Liver (tissue), 10 donors: ENCODE measurements at places on chromosomes 6 and 20.
A peak's percentile ranks its signal among the peaks of the same experiment; 100 is the strongest.

- peak; percentile 74 for DNase-seq
- no peak overlapping the region for H3K27ac ChIP-seq
- H3K36me3 ChIP-seq = no peaks in the 10 kb centered on the region
- peaks cover 5% of the 10 kb centered on the region for H3K27me3 ChIP-seq
Measured at GRCh38 chr6:158536084-158536890, 23.6 kb upstream of the TMEM181 start.

DNA sequence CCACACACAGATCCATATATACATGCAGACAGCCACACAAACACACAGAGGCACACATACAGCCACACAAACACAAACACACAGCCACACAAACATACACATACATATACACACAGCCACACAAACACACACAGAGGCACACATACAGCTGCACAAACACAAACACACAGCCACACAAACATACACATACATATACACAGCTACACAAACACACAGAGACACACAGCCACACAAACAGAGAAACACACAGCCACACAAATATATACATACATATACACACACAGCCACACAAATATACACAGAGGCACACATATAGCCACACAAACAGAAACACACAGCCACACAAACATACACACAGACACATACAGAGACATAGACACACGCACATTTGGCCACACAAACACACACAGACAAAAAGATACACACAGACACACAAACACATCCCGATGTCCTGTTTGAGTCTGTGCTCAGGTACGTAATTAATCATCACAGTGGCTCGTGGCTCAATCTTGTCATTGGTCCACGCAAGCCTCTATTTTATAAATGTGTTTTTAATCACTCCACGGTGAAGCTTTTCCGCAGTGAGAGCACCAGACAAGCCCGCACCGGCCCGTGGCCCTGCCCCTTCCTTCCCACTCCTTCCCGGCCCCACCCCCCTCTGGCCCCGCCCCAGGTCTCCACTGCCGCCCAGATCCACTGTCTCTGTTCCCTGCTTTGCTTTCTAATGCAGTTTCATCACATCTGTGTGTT lies 135.3 kb downstream of the CDH4 start:
- no peaks in the 10 kb centered on the region for H3K36me3 ChIP-seq
- H3K4me1 ChIP-seq = no peaks in the 10 kb centered on the region
- H3K27me3 ChIP-seq = no peaks in the 10 kb centered on the region
- no peak for DNase-seq

- no peak overlapping the region for H3K4me3 ChIP-seq
- H3K27me3 ChIP-seq = no peaks in the 10 kb centered on the region
- peaks cover 1% of the 10 kb centered on the region for H3K4me1 ChIP-seq
- H3K36me3 ChIP-seq = no peaks in the 10 kb centered on the region
- peak; percentile 51 for DNase-seq
Measured at GRCh38 chr6:167506443-167507301, 181.8 kb downstream of the TTLL2 start.

DNA sequence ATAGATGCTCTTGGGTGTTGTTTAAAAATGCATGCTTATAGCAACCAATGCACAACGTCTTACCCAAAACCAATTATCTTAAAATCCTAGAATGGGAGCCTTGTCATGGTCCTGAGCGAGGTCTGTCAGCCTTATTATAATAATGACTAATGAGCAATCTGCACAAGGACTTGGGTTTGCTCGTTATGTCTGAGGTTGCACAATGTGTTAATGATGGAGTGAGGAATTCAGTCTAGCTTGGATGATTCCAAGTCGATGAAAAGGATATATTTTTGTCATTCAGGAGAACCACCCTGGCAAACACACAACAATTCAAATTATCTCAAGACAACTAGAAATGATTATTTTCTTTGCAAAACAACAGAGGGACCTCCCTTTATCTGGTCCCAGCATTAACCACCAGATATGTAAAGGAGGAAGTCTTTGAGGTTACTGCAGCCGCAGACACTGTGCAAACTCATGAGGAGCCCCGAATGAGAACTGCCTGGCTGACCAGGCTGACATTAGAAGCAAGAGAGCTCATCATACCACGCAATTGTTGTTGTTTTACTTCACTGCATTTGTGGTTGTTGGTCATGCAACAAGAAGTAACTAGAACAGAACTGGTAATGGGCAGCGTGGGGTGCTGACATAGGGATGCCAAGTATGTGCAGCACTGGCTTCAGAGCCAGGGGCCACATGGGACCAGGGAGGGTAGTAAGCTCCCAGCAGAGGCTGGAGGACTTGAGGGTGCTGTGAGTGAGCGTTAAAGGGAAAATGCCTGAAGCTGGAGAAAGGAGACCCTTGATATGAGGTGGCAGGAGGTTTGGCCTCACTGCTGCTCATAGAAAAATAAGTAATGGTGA lies 488.3 kb downstream of the CDH26 start:
- no peaks in the 10 kb centered on the region for H3K27me3 ChIP-seq
- H3K4me3 ChIP-seq = no peak overlapping the region

DNA sequence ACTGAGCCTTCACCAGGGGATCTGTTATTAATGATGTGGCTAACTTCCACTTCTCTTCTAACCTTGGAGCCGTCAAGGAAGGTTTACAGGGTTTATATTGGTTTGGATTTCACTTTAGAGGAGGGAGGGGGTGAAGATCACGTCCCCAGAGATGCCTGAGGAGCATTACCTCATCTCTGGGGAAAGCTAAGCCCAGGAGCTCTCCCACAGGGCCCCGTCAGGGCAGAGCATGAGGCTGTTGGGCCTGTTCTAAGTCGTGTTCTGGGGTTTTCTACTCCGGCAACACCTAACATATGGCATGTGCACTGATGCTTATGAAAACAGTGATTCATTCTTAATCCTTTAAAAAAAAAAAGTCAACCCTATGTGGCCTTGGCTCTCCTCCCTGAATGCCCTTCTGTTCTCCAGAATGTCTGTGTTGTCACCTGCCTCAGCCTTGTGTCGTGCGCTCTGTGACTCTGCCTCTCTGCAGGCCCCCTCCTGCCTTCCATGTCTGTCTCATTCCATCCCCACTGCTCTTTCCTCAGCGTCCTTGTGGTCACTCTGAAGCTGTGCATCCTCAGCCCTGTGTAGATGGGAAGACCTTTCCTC lies 97.4 kb upstream of the JARID2 start:
- H3K27ac ChIP-seq = no peak overlapping the region
- H3K4me1 ChIP-seq = no peaks in the 10 kb centered on the region
- H3K4me3 ChIP-seq = no peak overlapping the region
- H3K27me3 ChIP-seq = no peaks in the 10 kb centered on the region
- DNase-seq = no peak

- no peak overlapping the region for H3K4me3 ChIP-seq
- peaks cover 3% of the 10 kb centered on the region for H3K4me1 ChIP-seq
- H3K36me3 ChIP-seq = no peaks in the 10 kb centered on the region
- H3K27ac ChIP-seq = no peak overlapping the region
- DNase-seq = no peak
- no peaks in the 10 kb centered on the region for H3K27me3 ChIP-seq
Measured at GRCh38 chr6:35790683-35791082, 6.4 kb downstream of the CLPS start.
